ENCODE measurements at places on chromosomes 1 and 21.
A peak's percentile ranks its signal among the peaks of the same experiment; 100 is the strongest.

DNA sequence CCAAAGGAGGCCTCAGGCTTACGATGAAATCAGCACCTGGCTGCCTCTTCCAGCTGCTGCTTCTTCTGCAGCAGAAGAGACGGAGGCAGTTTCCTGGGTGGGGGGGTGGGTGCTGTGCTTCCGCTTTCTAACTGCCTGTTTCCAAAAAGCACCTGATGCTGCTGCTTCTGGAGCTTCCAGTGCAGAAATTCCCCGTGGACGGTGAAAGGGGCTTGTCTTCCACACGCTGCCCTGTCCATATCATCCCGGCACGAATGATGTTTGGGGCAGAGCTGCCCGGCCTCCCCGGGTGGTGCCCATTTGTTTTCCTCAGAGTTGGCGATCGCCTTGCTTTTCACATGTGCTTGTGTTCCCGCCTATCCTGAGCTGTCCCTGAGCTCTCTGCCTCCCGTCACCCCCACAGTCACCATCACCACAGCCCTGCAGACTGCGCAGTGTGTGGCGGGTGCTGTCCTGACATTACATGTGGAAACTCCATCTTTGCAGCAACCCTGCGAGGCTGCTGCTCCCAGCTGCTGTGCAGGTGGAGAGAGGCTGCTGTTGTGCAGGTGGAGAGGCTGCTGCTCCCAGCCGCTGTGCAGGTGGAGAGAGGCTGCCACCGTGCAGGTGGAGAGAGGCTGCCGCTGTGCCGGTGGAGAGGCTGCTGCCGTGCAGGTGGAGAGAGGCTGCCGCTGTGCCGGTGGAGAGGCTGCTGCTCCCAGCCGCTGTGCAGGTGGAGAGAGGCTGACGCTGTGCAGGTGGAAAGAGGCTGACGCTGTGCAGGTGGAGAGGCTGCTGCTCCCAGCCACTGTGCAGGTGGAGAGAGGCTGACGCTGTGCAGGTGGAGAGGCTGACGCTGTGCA is 1.8 kb downstream of the TTLL10 start:
- DNase-seq, result no peak

- DNase-seq, result no peak
Observed at GRCh38 chr1:64484651-64485050, 14.7 kb downstream of the CACHD1 start.

- DNase-seq, result no peak
Observed at GRCh38 chr21:37153196-37153934, 80.3 kb downstream of the TTC3 start.

DNA sequence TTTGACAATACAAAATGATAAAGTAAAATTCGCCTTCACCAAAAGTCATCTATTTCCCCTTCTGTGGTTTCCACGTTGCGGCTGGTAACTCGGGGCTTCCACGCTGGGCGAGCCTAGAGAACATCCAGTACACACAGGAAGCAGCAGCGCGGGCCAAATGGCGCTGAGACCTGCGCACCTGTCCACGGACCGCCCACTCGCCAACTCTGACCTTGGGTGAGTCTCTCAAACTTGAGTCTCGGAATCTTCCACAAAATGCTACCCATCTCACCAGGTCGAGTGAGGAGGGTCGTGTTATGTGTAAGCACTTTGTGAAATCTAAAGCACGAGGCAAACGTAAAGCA is 820 bp upstream of the TTF2 start:
- DNase-seq, result peak; percentile 88

GRCh38 chr1:3105167-3105863 is 36.3 kb downstream of the PRDM16 start:
- no peak for DNase-seq

GRCh38 chr1:211309617-211310016 is 17.0 kb upstream of the TRAF5 start:
- no peak for DNase-seq

GRCh38 chr1:169550294-169550693 is 36.0 kb downstream of the F5 start:
- peak; percentile 69 for DNase-seq

- DNase-seq, result no peak
Observed at GRCh38 chr1:10074852-10075730, 42.3 kb downstream of the UBE4B start.

DNA sequence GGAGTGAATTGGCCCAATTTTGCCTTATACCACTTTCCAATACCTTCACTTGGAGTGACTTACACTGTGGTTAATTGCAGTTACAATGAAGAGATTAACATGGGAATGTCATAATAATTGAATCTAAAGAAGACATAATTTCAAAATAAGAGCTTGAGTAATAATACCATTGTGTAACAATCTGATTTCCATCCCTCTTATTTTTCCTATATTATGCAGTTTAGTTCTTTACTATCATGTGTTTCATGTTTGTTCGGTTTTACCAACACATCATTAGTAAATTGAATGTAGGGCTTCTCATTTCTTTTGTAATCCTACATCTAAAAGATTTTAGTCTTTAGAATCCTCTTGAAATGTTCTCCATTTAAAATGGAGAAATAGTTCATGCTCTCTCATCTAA is 19.2 kb upstream of the XPR1 start:
- no peak for DNase-seq

DNA sequence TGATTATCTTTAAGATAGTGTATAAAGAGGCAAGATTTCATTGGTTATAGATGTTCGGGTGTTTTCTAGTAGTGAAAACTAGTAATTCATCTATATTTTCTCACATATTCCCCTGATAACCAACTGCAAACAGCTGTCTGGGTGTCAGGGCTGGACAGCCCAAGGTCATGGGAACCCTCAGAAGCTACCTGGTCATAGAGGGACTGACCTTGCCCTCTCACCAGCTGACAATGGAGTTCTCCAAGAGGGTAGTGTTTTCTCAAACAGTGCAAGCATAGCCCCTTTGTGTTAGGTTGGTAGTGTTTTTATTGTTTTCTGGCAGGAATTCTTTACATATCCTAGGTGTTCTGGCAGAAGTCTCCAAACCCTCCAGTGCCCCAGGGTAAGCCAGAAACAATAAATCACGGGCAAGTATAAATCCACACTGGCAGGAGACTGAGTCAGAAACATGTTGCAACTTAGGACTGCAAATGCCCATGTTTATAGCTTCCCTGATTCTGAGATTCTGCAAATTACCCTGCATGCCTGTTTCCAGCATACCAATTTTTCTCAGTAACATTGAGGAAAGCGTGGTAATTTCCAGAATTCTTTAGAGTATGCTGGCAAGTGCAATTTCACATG is 82.8 kb upstream of the ATP1A1 start:
- no peak for DNase-seq

- DNase-seq, result peak; percentile 18
Observed at GRCh38 chr1:55010887-55011217, 12.1 kb downstream of the BSND start.

DNA sequence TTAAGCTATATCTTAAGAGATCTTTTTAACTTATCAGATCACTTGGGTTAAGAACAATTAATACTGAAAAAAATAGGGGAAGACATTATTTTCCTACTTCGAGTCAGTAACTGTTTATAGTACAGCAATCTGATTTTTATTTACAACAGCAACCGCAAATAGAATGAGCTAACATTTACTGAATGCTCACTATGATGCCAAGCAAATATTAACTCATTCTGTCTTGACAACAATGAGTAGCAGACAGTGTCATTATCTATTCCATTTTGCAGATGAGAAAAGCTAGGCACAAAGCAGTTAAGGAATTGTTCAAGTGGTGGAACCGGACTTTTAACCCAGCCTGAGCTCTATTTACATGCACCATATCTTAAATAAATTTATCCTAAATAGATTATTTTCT is 273.7 kb downstream of the NTNG1 start:
- DNase-seq, result no peak

DNA sequence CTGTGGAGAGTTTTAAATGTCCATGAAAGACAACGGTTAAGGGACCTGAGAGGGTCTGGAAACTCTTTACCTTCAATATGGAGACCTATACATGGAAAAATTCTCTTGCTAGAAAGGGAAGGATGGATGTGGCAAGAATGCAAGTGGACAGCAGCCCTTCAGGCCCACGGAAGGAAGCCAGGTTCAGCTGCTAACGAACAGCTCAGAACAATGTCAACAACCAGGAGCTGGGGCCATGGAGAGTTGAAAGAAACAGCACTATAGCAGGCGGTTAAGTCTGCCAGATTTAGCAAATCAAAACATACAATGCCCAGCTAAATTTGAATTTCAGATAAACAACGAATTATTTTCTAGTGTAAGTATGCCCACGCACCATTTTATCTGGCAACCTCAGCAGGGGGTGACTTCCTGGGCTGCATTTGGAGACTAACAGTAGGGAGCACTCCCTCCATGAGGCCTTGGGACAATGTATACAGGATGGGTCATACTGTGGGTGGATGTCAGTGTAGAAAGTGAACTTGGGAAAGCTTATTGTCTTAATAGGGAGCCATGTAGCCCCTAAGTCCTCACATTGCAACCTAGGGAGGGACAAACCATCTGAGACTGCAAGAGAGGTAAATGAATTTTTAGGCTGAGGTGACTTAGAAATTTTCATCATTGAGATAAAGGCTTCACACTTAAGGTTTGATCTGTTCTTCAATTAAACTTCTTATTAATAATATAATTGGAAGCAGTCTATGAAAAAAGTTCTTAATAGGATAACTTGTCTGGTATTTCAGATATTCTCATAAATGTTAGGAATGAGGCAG is 7.8 kb upstream of the H3-3A start:
- DNase-seq, result no peak

DNA sequence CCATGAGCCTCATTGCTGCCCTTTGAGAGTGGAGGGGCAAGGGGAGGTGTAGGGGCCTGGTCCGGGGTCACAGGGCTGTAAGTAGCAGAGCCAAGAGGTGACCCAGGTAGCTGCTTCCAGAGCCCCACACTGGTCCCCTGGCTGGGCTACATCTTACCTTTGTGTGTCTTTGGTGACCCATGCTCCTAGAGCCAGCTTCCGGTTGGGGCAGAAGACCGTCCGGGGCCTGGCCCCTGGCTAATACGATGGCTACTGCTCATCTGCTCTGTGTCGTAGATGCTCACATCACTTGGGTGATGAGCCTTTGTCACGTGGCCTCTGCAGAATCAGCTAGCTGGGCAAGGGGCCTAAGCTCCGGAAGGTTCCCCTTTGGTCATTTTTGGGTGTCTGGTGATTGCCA is 20.6 kb downstream of the ABCG1 start:
- DNase-seq, result no peak

DNA sequence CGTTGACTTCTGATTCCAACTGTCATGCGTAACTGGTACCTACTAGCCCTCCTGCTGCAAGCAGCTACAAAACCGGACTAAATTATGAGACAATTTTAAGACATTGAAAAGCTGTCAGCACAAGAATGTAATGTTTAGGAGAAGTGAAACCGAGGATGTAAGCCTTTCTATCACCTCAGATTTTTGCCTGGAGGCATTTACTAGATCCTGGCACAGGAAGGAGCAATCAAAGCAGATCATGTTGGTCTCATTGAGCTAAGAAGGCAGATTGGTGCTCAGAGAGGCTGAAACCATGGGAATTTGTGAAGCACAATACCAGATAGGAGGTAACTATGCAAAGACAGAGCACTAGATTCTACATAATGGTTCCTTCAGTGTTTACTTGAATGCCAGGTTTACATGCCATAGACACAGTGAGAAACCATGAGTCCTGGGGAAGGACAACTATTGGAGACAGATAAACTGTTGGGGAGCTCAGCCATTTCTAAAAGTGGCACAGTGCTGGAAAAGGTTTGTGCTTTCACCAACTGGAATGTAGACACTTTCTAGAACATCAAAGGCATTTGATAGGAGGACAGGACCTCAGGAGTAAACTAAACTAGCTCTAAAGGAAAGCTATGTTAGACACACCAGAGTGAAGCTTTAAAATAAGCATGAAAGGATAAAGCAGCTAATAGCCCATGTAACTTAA is 179.4 kb downstream of the LYPLAL1 start:
- no peak for DNase-seq

- DNase-seq, result no peak
Observed at GRCh38 chr1:112011202-112011601, 21.7 kb upstream of the KCND3 start.

DNA sequence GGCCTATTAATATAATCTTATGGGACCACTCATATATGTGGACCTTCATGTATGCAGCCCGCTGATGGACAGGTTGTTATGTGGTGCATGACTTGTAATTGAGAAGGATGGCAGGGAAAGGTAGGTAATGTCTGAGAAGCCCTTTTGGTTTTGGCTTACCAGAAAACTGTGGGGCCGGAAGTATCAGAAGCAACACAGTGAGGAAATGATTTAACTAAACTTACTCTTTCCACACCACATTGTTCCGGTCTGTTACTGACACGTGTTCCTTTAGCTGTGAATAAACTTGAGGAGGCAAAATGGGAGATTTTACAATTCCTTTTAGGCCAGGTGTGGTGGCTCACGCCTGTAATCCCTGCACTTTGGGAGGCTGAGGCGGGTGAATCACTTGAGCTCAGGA is 32.4 kb downstream of the KIF1B start:
- peak; percentile 52 for DNase-seq

DNA sequence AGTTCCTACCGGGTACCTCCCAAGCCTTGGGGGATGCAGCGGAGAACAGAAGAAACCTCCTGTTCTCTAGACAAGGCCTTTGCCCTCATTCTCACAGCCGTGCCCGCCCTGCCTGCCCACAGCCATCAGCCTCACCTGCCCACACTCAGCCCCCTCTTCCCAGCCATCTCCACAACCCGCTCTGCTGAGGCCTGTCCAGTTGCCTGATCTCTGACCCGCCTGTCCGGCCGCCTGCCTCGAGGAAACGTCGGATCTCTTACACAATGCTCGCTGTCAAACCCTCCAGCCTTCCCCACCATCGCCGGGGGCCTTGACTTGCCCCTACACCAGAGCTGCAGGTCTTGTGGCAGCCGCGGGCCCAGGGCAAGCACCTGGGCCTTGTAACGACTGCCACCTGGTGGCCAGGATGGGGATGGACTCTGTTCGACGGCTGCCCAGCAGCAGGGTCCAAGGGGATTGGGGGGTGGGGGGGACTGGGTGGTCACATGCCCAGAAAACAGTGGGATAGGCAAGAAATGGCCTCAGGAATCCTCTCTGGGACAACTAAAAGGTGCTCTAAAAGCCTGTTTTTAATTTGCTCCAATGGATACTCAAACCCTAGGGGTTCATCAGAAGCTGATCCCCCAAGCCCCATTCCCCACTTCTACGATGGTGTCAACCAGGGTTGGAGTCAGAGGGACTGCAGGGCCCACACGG is 31.0 kb downstream of the SLC45A1 start:
- DNase-seq, result peak; percentile 66

GRCh38 chr1:232570007-232570406 is 59.9 kb downstream of the SIPA1L2 start:
- DNase-seq, result no peak

DNA sequence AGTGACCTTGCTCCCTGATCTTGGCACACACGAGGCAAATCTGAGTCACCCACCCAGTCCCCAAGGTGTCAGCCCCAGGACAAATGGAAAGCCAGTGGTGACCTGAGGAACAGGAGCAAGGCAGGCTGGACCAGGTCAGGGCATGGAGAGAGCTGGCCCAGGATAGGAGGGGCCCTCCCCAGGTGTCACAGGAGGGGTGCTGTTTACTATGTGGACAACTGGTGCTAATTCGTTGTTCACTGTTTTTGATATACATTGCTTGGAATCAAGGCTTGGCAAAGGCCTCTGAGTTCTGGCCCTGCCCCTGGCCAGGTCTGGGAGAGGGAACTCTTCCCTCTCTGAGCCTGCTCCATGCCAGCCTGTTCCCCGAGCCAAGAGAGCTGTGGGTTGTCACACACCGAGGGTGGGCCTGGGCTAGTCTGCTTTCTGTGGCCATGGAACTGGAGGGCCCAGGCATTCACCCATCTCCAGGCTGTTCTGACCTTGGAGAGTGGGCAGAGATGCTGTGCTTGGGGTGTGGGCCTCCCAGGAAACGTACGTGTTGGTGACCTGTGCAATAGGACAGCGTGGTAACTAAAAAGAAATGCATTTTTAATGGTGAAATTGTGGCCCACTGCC is 41.8 kb downstream of the CRYAA start:
- DNase-seq, result no peak

- DNase-seq, result peak; percentile 52
Observed at GRCh38 chr1:161727256-161727924, 6.0 kb downstream of the FCRLB start.

Data from common myeloid progenitor, CD34-positive (primary cell).